Kasumi-1 (cell line): ENCODE measurements at places on chromosomes 11 and 22.

GRCh38 chr11:60959431-60959830 lies 7.5 kb upstream of the SLC15A3 start:
- no peak for DNase-seq

DNA sequence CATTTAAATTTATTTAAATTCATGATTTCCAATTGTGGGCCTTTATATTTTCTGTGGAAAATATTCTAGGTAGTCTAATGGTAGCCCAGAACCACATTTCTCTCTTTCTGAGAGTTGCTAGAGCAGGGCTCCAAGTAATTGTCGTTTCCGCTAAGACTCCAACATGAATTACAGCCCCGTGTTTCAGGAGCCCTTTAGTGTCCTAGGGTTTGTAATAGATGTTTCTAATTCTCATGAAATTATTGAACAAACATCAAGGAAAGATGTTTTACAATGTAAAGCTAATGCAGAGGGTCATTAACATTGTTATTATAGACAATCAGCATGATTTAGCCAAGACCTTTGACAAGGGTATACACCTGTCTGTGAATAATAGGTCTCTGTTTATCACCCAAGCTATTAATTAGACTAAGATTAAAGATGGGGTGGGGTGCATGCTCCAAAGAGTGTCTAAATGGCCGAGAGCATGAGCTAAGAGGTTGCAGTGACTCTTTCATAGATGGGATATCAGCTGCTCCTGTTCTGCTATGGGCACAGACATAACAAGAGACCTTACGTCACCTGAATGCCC lies 81.8 kb upstream of the NTM start:
- DNase-seq = no peak

- no peak for DNase-seq
Measured at GRCh38 chr22:29207243-29207550, 1.5 kb downstream of the EMID1 start.

DNA sequence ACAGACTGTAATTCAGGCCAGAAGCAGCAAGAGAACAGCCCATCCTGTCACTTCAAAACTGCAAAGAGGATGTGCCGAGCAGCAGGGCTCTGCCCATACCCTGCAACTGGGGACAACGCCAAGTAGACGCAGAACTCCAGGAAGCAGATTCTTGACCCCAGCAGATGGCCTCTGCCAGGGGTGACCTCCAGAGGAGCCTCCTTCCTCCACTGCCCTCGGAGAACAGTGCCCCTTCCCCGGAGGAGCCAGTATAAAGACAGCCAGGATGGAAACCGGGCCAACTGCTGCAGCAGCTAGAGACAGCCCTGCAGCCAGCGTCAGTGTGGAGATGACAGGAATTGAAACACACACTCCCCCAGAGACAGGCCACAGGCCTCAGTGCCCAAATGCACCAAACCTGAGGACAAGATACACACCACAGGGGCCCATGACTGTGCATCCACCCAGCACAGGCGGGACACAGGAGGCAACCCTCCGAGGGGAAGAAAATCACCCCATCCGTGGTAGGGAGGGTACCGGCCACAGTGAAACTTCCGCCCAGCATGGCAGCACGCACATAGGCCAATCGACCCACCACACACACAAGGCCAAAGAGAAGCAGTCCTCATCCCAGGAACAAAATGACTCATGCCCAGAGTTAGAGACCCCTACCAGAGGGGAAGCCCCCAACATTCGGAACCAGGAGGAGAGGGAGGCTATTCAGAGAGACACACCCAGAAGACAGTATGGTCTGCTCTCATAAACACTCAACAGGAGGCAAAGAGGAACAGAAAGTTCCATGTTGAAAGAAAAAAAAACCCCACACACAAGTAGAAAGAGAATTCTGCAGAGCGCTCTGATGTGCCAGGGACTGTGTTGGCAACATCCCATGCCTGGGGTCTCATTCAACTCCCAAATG lies 5.6 kb downstream of the AHNAK start:
- DNase-seq = no peak

- no peak for DNase-seq
Measured at GRCh38 chr22:43824724-43825420, 12.8 kb upstream of the EFCAB6 start.

GRCh38 chr22:41779929-41780505 lies 20.5 kb upstream of the CCDC134 start:
- no peak for DNase-seq

DNA sequence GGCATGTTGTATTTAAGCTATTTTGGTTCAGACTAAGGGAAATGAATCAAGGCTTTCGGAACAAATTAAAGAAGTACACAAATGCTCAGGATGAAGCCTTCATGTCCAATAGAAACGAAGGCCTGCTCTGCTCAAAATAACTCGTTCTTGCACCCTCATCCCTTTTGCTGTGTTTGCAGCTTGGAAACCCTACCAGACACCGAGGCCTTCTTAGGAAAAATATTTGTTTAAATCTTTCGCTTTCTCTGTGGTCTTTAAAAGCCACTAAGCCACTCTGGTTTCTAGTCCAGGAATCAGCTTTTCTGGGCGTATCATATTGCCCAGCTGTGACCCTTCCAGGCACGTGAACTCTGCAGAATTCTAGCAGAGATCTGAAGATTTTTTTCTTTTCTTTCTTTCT lies 60.9 kb upstream of the HSPA8 start:
- DNase-seq = no peak

- no peak for DNase-seq
Measured at GRCh38 chr22:49238181-49239141, 589.2 kb downstream of the BRD1 start.

GRCh38 chr11:34205326-34206035 lies 100.1 kb downstream of the NAT10 start:
- no peak for DNase-seq

- DNase-seq = no peak
Measured at GRCh38 chr22:46124383-46125144, 25.8 kb upstream of the PPARA start.

DNA sequence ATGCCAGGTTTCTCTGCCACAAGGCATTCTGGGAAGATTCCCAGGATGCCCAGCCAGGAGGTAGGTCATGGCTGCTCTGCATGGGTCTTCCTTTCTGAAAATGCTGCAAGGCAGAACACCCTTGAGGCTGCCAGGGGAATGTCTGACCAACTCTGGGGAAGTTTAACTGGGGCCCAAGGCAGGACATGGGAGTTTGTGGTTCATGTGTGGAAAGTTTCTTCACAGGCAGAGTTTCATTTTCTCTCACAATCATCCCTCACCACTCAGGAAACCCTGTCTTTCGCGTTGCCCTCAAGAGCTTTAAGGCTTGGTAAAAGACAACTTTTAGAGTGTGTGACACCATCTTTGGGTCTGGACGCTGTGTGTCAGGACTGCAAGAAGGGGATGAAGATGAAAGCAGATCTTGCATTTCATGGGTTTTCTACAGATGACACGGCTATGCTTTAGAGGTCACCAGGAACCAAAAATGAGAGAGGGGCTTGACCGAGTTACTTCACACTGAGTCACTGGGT lies 133.5 kb downstream of the CD44 start:
- no peak for DNase-seq

GRCh38 chr22:34886812-34887211 lies 179.1 kb upstream of the ISX start:
- DNase-seq = no peak

- no peak for DNase-seq
Measured at GRCh38 chr11:128411812-128412211, 175.5 kb downstream of the ETS1 start.

DNA sequence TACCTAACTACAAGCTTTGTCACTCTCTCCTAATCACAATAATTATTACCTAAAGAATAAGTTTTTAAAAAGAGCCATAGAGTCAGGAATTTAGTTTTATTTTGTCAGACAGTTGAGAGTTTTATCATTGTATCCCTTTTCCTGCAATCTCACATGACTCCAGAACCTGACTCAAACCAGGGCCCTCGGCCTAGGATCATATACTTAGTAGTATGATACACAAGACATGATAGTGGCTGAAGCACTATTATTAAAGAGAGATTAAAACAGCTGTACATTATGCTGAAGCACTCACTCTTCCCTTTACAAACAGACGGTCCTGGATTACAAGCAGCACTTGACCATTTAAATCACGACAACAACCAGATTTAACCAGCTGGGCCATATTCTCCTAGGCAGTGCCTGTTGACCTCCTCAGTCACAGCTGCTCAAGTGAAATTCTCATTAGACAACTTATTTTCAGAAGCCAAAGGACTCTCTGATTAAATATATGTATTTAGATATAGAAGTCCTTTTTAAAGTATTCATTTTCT lies 44.0 kb downstream of the SOX6 start:
- DNase-seq = no peak

DNA sequence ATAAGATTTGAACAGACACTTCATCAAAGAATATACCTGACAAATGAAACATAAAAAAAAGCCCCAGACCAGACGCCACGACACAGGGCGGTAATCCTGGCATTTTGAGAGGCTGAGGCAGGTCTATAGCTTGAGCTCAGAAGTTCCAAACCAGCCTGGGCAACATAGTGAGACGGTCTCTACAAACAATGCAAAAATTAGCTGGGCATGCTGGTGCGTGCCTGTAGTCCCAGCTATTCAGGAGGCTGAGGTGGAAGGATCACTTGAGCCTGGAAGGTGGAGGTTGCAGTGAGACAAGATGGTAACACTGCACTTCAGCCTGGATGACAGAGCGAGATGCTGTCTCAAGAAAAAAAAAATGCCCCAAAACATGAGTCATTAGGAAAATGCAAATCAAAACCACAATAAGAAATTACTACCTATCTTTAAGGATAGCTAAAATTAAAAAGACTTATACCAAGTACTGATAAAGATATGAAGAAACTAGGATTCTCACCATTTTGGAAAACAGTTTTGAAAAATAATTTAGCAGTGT lies 91.7 kb upstream of the GRAMD1B start:
- no peak for DNase-seq

DNA sequence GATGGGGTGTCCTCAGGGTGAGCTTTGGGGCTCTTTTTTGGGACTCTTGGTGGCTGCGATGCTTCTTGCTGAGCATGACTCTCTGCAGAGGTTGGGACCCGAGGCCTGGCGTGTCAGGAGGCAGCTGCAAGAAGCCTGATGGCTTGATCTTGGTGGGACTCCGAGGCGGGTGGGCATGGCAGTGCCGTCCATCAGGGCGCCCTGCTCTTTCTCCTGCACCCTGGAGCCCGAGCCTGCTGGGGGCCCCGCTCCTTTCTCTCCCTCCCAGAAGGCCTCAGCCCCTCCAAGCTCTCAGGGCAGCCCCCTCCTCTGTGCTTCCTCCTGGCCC lies 432.7 kb downstream of the TBC1D22A start:
- no peak for DNase-seq

DNA sequence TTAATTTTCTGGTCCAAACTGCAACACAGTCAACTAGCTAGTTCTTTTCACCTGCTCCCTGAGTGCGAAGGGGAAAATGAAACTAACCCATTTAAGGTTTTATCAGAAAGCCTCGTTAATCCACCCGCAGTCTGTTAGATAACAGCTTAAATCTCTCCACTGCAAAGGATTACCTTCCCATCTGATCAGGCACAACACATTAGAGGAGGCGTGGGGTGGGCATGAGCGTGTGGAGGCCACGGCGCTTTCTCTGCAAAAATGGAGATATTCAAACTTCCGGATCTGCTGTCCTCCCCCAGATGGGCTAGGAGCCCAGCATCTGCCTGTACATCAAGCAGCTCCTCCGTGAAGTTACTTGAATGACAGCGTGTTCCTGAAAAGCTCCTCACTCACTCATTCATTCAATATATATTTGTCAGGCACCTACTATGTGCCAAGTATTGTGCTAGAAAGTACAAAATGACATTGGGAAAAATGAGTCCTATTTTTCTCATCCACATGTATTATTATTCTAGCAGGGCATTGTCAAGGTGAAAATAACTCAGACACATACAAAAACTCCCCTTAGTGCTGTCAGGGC lies 13.5 kb upstream of the ANKK1 start:
- no peak for DNase-seq

DNA sequence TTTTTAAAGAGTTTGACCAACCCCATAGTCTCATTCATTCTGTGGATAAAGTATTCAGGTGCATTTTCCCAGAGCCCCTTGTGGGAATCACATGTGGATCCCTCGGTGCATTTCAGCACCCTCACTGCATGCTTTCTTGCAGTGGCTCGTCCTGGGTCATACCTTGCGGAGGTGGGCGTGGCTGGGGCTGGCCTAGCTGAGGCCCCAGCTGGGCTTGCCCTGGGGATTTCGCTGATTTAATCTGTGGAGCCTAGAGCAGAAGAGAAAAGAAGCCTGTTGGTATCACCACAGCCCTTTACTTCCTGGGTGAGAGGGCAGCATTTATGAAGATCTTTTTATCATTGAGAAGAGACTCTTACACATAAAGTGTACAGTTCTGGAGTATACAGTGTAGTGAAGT lies 53.1 kb downstream of the FBXO7 start:
- no peak for DNase-seq

GRCh38 chr11:24509114-24509513 lies 12.3 kb downstream of the LUZP2 start:
- peak; percentile 27 for DNase-seq

GRCh38 chr11:77503006-77503405 lies 29.1 kb upstream of the PAK1 start:
- no peak for DNase-seq

GRCh38 chr11:94120946-94121345 lies 7.7 kb upstream of the PANX1 start:
- DNase-seq = no peak

GRCh38 chr11:125662689-125663088 lies 18.0 kb downstream of the ACRV1 start:
- DNase-seq = no peak

GRCh38 chr11:20310137-20310536 lies 53.4 kb upstream of the HTATIP2 start:
- no peak for DNase-seq

DNA sequence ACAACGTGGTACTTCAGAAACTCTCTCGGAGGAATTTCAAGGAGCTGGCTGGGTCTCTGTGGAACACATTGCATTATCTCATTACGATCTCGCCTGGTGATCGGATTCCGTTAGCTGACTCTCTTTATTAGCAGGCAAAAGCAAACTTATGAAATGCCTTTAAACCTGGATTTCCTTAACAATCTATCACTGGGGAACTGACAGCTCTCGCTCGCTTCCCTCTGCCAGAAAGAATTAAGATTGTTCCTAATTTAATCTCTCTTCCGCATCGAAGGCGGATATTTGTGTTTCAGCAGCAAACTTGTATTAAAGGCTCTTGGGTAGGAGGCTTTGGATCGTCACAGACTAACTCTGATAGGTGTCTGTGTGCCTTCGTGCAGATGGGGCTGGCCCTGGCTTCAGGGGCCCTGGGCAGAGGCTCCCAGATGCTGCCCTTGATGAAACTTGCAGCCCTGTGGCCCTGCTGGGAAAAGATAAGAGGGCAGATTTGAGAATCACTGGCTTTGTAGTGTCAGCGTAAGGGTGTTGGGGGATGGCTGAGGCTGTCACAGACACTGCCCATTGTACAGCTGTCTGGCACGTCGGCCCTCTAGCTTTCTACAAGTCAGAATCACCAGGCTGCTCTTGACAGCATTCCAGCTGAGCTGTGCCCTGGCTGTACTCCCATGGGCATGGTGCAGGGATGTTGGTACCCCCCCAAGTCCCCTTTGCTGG lies 162.2 kb upstream of the NECTIN1 start:
- no peak for DNase-seq

DNA sequence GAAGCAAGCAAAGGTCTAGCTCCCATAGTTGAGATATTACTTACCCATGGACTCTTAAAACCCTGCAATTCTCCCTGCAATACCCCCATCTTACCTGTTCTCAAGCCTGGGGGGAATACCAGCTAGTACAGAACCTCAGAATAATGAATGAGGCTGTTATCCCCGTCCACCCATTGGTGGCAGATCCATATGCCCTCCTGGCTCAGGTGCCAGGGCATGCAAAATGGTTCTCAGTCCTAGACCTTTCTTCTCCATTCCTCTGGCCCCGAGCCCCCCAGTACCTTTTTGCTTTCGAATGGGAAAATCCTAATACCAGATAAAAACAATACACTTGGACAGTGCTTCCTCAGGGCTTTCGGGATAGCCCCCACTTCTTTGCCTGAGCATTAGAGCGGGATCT lies 86.4 kb downstream of the PIWIL4 start:
- DNase-seq = no peak
